Astrocyte (in vitro differentiated cells and primary cell): ENCODE measurements at places on chromosomes 7 and 10.

DNA sequence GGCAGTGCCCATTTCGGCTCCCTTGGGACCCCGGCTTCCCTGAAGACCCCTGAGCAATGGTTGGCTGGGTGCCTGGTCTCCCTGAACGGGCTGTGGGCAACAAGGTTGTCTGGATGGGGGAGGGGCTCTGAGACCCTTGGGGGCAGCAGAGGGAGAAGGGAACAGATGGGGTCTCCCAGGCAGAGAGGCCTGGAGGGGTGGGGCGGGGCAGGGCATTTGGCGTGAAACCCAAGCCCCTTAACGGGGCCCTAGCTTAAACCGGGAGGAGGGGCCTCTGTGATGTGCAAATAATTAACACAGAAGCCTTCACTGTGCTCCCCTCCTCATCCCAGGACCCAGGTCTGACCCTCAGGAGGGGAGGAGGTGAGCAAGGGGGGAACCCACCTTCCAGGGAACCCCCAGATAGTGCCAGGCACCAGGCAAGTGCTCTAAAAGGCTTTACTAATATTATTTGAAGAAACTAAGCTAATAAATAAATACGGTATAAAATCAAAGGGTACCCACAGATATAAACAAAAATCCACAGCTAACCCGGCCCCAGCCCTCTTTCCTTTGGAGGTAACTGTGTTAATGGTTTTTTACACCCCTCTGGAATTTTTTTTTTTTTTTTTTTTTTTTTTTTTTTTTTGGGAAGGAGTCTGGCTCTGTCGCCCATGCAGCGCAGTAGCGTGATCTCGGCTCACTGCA is 170.8 kb downstream of the RNF216 start:
- no peak for DNase-seq

DNA sequence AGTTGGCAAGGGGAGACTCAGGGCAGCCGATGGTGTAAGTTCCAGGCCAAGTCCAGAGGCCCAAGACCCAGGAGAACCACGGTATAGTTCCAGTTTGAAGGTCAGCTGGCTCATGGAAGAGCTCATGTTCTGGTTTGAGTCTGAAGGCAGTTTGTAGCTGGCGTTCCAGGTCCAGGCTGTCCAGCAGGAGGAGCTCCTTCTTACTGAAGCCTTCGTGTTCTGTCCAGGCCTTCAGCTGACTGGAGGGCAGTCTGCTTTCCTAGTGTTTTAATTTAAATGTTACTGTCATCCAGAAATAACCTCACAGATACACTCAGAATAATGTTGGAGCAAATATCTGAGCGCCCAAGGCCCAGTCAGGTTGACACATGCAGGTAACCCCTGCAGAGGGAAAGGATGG is 4.2 kb downstream of the SUN1 start:
- DNase-seq: peak; percentile 34

DNA sequence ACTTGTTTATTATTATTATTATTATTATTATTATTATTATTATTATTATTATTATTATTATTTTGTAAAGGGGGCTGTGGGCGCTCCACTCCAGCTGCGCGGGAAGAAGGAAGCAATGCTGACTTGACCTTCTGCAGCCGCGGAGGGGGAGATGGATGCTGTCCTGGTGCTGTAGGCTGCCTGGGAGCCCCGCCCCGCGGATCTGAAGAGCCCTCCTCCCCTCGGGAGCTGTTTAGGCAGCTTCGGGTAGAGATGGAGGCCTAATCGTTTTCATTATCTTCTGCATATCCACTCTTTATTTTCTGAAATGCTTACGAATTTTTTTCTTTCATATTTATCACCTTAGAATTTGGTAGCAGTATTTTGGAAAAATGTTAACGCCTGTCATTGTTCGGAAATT is 101.2 kb upstream of the KLF6 start:
- peak; percentile 55 for DNase-seq

DNA sequence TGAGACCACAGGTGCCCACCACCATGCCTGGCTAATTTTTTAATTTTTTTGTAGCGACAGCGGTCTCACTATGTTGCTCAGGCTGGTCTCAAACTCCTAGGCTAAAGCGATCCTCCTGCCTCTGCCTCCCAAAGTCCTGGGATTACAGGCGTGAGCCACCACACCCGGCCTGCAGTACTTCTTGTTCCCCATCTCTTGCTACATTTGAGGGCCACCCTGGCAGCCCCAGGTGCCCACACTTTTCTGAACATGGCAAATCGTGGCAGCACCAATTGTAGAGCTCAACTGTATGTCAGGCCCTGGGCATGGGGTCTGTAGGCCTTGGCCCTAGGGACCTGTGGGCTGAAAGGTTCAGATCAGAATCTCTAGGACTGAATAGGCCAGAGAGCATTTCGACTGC is 25.1 kb upstream of the LIMK1 start:
- no peak for DNase-seq

DNA sequence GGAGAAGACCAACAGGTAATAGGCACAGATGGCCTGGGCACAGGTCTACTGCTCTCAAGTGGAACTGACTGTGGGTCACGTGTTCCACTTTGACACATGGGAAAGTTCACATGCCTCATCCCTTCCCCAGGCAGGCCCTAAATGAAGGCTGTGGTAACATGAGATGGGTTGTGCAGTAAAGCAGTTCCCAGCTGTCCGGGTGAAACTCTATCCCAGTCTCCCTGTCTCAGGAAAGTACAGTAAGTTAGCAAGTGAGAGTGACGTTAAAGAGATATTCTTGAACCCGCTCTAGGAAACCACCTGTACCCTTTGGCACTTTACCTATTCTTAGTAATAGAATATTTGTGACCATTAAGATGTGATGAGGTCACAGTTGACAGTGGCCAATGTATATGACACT is 343.7 kb upstream of the AOAH start:
- DNase-seq: no peak

DNA sequence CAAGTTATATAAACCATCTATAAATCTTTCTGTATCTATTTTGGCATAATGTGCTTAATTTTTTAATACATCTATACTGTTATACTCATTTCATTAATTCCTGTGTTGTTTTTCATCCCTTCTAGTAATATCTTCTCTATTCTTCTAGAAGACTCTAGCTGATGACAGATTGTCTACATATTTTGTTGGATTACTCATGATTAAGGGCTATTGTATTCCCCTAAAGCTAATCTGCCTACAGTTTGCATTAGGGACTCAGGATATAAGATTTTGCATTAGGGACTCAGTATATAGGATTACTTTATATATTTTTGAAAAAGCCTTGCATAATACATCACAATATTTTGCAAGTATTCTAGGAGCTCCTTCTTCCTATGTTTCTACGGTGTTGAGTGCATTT is 8.3 kb upstream of the SEMA3A start:
- DNase-seq: no peak

- DNase-seq: no peak
Measured at GRCh38 chr7:74476626-74477025, 22.9 kb downstream of the GTF2IRD1 start.

DNA sequence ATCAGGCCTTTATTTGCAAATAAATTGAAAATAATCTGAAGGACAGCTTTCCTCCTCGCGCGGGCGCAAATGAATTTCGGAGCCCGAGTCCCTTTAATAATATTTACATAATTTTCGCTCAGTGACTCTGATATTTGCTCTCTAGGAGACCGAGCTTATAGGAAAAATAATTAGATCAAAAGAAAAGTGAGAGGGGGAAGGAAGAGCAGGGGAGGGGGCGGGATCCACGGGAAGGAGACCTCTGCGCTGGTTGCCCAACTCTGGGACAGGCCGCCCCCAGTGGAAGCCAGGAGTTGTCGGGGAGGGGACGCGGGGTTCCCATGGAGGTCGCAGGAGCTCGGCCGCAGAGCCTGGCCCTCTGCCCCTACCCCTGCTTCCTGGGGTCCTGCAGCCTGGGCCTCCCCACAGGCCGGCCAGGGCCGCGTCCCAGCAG is 5.8 kb downstream of the UNCX start:
- DNase-seq: no peak

DNA sequence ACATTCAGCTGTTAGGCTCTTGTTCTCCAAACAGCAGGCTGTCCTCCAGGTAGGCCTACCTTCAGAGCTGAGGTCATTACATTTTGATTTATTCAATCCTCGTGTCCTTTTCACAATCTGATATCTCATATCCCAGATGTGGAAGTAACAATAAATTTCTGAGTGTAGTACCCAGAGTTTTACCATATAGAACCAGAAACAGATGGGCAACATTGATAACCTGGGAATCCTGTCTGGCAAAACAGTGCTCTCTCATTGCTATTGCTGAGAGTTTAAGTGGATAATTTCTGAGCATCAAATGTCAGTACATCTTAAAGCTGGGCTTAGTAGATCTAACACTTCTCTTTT is 1007.8 kb downstream of the REEP3 start:
- no peak for DNase-seq

DNA sequence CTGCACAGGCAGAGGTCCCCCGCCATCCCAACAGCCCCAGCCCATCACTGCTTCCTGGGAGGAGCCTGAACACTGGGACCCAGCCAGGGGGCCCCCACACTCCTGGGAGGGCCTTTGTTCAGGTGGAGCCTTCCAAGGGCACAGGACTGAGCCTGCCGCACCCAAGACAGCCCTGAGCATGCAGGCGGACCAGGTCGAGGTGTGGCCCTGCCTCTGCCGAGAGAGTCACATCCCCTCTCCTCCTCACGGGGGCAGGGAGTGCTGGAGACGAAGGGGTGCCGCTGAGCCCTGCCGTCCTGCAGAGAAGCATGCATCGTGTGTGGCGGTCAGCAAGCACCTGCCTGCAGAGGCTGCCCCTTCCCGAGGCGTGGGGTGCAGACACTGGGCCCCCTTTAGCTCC is 7.3 kb upstream of the MAFK start:
- DNase-seq: no peak

DNA sequence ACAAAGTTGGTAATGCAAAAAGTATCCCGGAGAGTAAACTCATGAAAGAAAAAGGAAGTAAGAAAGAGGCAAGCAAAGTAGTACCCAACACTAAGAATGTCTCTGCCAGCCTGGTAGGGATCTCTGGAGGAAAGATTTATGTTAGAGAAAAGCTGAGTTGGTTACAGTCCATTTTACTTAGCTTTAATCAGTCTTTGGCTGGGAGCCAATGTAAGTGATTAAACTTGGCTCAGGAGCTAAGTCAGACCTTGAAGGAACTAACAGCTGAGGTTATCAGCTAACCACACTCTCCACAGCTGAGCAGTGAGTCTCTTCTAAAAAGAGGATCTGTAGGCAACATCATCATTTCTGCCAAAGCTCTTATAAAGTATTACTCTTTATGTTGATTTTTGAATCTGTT is 148.0 kb downstream of the ANKRD7 start:
- DNase-seq: peak; percentile 55

DNA sequence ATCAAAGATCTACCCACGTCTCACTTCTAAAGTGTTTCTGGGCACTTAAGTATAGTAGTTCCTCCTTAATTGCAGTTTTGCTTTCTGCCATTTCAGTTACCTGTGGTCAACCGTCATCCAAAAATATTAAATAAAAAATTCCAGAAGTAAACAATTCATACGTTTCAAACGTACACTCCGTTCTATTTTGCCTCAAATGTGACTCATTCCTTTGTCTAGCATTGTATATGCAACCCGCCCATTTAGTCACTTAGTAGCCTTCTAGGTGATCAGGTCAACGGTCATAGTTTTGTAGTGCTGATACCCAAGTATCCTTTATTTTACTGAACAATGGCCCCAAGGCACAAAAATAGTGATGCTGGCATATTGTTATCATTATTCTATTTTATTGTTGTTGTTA is 33.8 kb downstream of the HGF start:
- no peak for DNase-seq

DNA sequence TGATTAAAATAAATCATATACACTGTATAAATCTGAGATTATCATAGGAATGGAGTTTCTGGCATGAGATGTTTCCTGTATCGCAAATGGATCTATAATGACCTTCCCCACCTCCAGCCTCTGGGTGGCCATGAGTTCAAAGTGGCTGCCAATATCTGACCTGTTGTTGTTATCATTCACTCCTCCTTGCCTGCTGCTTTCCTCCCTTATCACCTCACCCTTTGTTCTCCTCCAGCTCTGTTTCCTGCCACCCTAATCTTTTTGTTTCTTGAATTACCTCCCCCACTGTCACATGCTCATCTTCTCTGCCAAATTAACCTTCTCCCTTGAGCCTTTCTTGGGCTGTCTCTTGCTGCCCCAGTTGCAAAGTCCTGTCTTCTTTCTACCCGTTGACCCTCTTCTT is 12.0 kb downstream of the SCD start:
- DNase-seq: no peak

DNA sequence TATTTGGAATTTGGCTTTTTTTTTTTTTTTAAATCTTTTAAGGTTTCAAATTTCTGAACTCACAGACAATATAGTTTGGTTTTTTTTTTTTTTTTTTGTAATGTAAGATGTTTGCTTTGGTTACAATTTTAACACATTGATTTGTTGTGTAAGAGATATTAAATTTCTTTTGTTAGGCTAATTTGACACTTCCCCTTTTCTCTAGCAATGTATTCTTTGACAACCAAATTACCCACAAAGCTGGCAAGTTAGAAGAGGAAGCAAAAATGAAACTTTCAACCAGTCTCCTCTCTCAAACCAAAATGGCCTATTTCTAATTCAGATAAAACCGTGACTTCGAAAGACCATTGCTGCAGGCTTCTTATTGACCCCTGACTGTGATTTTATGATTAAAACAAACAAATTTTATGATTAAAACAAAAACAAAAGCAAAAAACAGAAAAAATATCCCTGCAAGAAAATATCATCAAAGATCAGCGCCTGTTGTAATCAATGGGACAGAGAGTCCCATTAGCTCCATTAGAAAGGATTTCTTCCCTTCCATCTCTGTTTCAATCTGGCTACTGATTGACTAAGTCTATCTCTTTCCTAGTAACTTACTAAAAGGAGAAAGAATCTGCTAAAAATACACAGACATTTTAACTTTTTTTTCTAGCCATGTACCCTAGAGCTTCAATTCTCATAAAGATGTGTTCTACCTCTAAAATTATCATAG is 489.2 kb downstream of the MDFIC start:
- DNase-seq: no peak

GRCh38 chr10:127492607-127493250 is 56.4 kb upstream of the NPS start:
- DNase-seq: no peak

DNA sequence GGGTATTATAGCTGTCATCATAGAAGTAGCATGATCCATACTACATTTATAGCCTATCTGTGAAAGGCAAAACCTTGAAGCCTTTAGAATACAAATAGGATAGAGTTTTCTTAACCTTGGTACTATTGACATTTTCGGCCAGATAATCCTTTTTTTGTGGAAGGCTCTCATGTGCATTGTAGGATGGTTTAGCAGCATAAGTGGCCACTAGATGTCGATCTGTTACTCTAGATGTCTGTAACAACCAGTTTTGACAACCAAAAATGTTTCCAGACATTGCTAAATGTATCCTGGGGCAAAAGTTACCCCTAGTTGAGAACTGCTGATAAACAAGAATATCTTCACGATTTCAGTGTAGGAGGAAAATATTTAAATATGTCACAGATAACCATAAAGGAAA is 319.4 kb upstream of the GALNT17 start:
- no peak for DNase-seq

- DNase-seq: no peak
Measured at GRCh38 chr7:32660936-32661335, 165.6 kb downstream of the AVL9 start.

- no peak for DNase-seq
Measured at GRCh38 chr7:120864141-120864900, 6.4 kb upstream of the TSPAN12 start.
